GM06990 (cell line): ENCODE measurements at places on chromosomes 11 and 22.

DNA sequence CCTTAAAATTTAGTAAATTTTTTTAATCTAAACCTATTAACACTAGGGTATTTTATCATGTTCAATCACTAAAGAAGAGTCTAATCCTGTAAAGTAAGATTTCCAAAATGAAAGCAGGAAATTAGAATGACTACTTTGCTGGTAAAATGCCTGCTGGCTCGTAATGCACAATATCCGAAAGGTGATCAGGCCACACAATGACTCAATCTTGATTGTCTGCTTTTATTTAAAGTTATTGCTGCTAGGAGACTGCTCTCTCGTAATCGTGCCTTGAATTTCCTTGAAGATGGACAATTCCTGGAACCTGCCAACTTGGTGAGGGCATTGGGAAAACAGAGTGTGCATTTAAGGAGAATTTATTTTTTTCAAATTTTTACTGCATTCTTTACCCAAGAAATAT is 1786.5 kb upstream of the RAG2 start:
- no peak for DNase-seq

DNA sequence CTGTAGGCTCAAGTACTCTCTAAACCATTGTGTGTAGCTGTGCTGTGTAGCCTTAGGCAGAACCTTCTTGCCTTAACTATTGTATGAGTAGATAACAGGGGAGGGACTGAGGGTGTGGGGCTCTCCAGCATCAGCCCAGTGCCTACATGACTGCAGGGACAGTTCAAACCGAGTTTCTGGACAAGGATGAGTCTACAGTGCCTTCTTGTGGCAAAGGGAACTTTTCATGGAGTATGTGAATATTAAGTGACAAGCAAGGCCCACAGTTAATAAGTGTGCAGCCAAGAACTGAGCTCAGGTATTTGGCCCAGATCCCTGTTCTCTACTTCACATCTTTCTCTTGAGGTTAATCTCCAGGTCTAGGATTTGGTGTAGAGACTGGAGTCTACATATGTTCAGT is 424.4 kb upstream of the LARGE1 start:
- no peak for DNase-seq

GRCh38 chr11:65560555-65561418 is 2.6 kb upstream of the LTBP3 start:
- DNase-seq: no peak

GRCh38 chr22:17773606-17774205 is 563 bp downstream of the BID start:
- DNase-seq: peak; percentile 76

DNA sequence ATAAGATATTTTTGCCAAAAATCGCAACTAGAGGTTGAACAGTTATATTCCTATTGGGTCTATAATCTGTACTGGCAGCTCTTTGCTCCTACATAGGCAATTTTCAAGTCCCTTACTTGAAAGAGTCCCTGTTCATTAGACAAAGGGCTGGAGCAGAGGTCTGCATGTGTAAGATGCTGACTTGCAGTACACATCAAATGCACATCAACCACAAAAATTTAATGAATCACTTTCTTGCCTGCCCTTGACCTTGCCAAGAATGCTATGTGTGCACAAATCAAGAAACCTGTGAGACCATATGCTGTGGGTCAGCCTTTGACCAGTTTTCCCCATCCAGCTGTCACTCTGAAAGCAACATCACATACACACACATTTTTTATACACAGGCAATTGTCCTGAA is 661.5 kb downstream of the LRRC4C start:
- no peak for DNase-seq

DNA sequence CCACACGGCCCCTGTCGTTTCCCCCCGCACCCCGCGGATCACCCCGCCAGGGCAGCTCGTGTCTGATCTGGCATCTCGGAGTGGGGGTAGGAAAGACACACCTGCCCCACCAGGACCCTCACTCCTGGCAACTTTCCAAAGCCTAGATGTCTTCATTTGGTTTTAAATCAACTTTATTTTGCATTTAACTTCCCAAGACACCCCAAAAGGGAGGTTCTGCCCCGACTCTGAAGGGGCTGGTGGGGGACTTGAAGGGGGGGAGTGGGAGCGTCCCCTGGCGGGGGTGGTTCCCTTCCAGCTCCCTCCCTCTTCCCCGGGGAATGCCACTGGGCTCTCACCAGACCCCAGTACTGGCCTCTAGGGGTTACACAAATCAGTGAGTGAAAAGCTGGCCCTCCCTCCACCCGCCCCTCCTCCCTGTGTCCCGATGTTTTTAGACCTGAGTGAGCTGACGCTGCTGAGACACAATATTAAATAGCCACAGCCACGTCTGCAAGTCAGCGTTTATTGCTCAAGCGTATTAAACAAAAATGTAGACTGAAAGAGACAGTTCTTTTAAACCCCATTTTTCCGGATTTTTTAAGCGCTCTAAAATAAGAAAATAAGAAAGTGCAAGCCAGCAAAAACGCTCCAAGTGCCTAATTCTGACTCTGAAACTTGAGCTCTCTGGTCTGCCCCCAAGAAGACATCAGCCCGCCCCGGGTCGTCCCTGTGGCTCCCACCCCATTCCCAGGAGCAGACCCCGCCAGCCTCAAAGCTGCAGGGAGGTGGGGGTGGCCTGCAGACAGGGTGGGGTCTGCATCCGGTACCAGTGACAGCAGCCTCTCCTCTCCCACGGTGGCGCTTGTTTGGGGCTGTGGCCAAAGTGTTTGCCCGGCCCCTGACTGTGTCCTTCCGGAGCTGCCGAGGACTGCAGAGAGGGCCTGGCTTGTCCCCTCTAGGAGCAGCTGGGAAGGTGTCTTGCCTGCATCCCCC is 1.1 kb upstream of the TTLL8 start:
- DNase-seq: no peak

DNA sequence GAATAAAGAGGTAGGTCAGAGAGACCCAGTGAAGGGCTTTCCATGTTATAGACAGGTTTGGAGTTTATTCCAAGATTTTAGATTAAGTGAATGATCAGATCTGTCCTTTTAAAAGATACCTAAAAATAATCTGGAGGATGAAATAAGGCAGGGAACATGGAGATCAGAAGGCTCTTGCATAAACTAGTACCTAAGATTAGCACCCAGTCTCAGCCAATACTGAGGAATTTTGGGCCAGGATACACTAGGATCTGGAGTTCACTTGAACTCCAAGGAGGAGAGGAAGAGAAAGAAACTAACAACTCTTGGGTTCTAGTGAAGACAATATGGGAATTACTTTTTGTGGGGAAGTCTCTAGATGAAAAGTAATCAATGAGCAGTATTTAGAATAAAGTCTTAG is 47.9 kb upstream of the RAPSN start:
- DNase-seq: no peak

- DNase-seq: peak; percentile 46
Observed at GRCh38 chr11:122696662-122697061, 41.1 kb downstream of the UBASH3B start.

DNA sequence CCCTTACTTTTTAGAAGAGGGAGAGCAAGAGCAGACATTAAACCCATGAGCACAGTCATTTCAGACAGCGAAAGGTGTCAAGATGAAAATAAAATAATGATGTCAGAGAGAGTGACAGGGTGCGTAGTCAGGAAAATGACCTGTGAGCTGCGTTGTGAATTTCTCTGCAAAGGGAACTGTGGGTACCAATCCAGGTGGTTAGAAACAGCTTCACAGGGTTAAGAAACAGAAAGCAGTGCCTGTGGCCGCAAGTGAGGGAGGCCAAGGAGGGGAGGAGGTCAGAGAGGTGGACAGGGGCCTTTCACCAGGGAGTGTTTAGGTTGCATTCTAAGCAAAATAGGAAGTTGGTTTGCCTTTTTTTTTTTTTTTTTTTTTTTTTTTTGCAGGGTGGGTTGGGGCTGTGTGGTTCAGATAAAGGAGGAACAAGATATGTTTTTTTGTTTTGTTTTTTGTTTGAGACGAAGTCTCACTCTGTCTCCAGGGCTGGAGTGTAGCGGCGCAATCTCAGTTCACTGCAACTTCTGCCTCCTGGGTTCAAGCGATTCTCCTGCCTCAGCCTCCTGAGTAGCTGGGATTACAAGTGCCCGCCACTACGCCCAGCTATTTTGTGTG is 7.9 kb downstream of the TIGD3 start:
- peak; percentile 76 for DNase-seq

DNA sequence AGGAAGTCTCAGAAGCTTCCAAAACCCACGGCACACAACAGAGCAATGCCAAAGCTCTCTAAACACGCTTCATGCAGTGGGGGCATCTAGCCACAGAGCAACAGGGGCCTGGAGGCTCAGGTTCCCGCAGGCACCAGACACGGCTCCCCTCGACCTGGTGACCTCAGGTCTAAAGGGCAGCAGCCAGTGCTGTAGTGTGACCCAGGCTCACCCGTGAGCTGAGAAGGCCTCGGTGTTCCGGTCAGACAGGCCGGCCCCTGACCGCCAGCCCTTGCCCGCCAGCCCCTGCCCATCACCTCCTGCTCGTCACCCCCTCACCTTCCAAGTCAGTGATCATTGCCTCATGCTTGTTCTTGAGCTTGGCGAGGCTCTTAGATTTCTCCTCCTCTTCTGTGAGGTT is 45.7 kb downstream of the APOL1 start:
- DNase-seq: no peak

GRCh38 chr11:14267861-14268635 is 90.9 kb downstream of the RRAS2 start:
- no peak for DNase-seq

DNA sequence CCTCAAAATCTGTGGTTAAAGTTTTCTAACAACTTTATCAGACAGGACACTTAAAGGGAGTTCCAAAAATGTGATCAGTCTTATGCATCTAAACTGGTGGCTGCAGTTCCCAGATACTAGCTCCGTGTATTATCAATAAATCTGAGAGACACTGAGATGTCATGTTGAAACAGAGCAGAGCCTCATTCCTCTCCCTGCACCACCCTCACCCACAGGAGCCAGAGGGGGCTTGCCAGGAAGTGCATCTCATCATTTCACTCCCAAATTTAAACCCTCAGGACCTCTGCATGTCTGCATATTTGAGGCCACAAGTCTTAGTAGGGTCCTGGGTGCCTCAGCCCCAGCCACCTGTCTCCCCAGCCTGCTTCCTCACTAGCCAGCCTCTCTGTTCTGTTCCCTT is 167.4 kb upstream of the NTM start:
- no peak for DNase-seq
